M059J (cell line): ENCODE measurements at places on chromosomes 13 and 19. TPM values are rescaled to one million over a fixed set of nuclear protein-coding genes. Genes with fewer than 3 reads are reported as not detected.

The PCP2 gene
- total RNA-seq: not detected in 2 replicates

The HMGB1 gene
- 610 and 697 TPM in 2 replicates for total RNA-seq

The PEAK3 gene
- total RNA-seq: not detected in 2 replicates

The NANOS3 gene
- total RNA-seq: not detected in 2 replicates
